ENCODE measurements at places on chromosomes 2 and 18.

DNA sequence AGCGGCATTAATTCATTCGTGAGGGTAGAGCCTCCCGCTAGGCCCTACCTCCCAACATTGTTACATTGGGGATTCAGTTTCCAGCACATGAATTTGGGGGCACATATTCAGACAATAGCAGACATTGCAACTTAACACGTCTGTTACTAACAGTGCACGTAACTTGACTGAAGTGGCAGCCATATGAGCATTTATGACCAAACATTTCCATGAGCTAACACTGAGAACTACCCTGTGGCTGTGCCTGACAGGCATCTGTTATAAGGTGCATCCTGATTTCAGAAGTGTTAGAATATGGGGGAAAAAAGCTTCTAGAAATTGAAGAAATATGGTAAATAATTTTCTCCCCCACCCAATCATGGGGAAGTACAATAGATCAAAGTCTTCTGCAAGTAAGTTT, 24.5 kb downstream of the MALT1 start:
- DNase-seq: no peak

- DNase-seq: no peak
These were observed 1.1 kb downstream of the SERPINB10 start for GRCh38 chr18:63908858-63909257.

DNA sequence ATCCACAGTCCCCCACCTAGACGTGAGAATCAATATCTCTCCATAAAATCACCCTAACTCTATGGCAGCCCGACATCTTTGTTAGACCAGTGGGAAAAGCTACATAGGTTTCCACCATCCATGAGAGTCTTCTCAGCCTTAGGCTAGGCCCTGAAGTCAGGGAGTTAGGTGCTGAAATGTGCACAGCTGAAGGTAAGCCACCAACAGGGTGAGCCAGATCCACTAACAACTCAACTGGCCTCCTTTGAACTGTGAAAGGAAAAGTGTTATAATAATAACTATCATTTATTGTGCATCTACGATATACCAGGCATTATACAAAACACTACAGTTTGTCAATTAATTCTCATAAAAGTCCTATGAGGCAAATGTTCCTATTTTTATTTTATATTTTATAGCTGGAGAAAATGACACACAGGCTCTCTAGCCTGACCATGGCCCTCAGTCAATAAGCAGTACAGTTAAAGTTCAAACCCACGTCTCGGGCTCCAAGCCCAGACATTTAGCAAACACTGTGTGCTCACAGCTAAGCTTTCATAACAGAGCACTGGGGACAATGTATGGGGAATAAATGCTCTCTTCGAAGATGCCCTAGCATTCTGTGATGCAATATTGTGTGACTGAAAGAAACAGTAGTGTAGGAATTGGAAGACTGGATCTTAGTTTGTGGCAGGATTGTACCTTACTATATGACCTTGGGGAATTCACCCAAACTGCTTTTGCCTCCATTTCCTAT, 11.2 kb upstream of the CYP27C1 start:
- no peak for DNase-seq

- no peak for DNase-seq
These were observed 170.0 kb downstream of the CTIF start for GRCh38 chr18:48708807-48709206.

GRCh38 chr2:194883711-194884110, 773.3 kb upstream of the SLC39A10 start:
- DNase-seq: no peak

GRCh38 chr2:136331226-136331625, 213.3 kb upstream of the CXCR4 start:
- DNase-seq: no peak

DNA sequence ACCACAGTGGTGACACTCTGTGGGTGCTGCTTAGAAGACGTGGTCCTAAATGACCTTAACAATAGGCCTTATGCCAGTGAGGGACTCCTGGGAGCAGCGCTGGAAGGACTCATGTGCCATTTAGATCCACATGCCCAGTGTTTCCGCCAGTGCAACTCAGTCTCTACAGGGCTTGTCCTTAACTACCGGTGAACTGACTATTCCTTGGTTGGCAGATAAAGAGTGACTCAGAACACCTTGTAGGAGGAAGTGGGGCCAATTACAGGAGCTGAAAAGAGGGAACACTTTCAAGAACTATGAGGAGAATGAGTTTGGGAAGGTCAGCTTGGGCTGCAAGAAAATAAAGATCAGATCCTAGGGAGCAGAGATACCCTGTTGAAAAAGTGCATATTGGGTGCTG, 1.8 kb upstream of the CDK5R2 start:
- DNase-seq: no peak

DNA sequence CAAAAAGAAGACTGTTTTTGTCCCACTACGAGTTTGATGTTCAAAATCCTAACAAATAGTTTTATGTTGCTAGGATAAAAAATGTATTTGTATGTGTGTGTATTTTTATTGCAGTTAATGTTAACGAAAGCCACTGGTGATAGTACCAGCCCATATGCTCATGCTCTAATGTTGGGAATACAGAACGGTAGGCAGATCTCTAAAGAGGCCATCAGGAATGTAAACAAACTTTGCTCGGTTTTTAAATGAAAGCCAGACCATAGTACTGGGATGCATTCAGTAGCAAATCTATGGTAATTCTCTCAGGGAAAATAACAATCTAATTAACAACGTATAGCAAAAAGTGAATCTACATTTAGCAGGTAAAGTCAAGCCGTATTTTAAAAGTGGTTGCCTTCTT, 208.1 kb downstream of the NEDD4L start:
- DNase-seq: no peak

DNA sequence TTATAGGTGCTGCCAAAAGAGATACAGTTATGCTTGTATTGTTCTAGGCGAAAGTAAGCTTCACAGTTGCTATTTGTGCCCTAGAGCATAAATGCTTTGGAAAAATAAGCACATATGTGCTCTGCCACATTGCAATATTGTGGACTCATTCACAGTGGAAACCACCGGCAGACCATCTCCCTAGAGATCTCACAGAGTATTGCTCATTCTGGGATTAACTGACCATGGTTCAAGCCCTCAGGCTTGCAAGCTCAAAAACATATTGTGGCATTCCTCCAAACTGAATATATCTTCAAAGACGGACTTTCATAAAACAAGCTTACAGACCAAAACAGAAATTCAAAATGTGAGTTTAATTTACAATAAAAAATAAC, 158.2 kb upstream of the CCDC150 start:
- DNase-seq: no peak

- DNase-seq: no peak
These were observed 187.7 kb upstream of the CXCR4 start for GRCh38 chr2:136305517-136306192.

- no peak for DNase-seq
These were observed 43.2 kb upstream of the TMEM182 start for GRCh38 chr2:102718387-102719316.

GRCh38 chr2:18544171-18544570, 16.3 kb downstream of the RDH14 start:
- DNase-seq: no peak

DNA sequence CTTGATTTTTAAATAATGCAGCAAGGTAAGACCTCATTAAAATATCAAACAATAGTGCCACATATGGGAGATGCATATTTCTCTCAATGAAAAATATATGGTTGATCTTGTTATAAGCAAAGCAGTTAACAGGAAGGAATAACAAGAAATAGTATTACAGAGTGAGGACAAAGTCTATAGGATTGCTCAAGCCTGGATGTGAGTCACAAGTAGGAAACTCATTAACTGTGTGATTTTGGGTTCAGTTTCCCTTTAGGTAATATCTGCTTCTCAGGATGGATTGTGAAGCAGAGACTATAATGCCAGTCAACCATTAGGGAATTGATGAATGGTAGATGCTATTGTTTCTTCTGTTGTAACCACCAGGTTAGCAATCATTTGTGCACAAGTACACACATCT, 42.9 kb upstream of the SPHKAP start:
- no peak for DNase-seq

DNA sequence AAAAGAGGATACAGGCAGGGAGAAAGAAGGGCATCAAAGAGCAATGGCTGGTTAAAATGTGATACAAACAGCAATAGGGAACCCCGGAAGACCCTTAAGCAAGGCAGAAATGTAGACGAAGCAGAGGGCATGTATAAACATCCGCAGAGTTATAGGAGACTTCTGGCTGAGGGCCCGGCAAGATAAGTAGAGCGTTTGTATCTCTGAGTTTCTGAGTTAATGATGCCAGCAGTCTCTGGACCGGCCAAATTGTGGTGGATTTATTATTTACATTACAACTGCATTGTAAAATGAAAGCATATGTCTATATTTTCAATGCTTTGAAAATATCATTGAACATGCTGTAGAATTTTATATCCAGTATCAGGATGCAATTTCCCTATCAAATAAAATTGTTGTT, 148.0 kb upstream of the KCTD1 start:
- DNase-seq: no peak
